ENCODE measurements at places on chromosomes 11 and 22.

DNA sequence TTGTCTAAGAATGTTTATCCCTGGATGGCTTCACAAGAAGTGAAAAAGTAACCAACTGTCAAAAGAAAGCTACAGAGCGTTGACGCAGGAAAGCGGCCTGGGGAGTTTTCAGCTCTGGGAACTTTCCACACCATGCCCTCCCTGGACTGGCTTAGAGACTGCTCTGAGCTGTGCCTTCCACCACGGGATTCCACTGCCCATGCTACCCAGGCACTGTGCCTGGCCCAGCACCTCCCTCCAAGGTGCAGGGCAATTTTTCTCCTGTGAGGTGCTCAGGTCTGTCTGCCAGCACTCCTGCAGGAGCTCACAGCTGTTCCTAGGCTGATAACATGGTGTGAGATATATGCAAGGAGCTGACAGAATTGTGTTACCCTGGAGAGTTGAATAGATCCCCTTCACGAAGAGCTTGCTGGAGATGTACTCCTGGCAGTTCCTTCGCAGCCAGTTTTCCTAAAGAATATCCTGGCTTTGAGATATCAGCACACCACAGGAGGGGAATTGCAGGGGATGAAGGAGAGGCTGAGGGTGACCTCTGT, 258.3 kb upstream of the B3GAT1 start:
- H3K4me3 ChIP-seq: no peak overlapping the region
- DNase-seq: no peak
- H3K27me3 ChIP-seq: peaks cover 4% of the 10 kb centered on the region

DNA sequence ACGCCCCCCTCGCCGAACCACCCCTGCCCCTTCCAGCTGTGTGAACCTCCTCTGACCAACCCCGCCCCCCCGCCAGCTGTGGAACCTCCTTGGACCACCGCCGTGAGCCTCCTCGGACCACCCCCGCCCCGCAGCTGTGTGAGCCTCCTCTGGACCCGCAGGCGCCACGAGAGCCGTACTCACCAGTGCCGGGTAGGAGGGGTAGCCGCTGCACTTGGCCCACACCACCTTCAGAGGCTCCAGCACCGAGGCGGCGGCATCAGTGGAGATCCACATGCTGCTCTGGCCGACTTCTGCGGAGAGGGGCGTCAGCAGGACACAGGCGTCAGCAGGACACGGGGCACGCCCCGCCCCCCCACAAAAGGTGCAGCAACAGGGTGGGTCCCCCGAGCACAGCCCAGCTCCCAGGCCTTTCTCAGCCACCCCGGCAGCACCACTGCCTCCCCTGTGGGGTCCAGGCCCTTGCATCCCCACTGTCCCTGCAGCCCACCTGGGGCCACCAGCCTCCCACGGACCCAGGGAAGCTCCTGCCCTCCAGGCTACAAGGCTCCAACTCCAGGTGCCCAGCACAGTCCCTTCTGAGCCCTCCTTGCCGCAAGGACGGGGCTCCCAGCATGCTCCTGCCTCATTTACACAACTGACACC, 51.7 kb downstream of the BRD1 start:
- no peak overlapping the region for H3K4me3 ChIP-seq
- H3K4me1 ChIP-seq: peaks cover 14% of the 10 kb centered on the region
- peaks cover 72% of the 10 kb centered on the region for H3K36me3 ChIP-seq
- no peak for DNase-seq
- no peaks in the 10 kb centered on the region for H3K27me3 ChIP-seq

- peak overlapping the region; percentile 47 for H3K27ac ChIP-seq
- no peaks in the 10 kb centered on the region for H3K27me3 ChIP-seq
- H3K36me3 ChIP-seq: peaks cover 3% of the 10 kb centered on the region
- DNase-seq: peak; percentile 34
Measured at GRCh38 chr11:63869683-63870082, 30.8 kb downstream of the MARK2 start.

DNA sequence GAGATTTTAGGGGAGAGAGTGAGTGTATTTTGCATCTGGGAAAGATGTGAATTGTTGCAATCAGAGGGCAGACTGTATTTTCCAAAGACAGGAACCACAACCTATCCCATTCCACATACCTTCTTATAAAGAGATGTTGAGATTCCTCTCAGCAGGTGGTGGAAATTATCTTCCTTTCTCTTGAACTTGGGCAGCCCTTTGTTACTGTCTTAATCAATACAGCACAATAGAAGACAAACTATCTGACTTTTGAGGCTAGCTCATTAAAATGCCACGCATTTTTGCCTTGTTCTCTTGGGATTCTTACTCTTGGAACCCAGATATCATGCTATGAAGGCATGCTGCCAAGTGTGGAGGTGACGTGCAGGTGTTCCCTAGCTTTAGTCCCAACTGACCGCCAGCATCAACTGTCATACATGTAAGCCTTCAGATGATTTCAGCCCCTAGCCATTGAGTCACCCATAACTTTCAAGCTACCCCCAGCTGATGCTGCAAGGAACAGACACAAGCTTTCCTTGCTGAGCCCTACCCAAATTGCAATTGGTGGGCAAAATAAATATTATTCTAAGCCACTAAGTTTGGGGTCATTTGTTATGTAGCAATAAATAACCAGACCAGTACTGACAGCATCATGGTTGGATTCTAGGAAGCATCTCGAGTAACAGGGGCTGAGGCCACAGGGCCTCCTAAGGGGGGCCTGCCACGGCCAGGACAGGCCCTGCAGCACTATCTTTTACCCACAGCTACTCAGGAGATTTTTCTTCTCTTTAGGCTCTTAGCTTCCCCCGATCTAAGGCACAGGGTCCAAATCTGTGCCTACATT, 63.0 kb downstream of the RPL27A start:
- H3K4me3 ChIP-seq: no peak overlapping the region
- no peak overlapping the region for H3K27ac ChIP-seq
- H3K4me1 ChIP-seq: no peaks in the 10 kb centered on the region
- no peak for DNase-seq
- H3K27me3 ChIP-seq: peaks cover 6% of the 10 kb centered on the region
- H3K36me3 ChIP-seq: no peaks in the 10 kb centered on the region

DNA sequence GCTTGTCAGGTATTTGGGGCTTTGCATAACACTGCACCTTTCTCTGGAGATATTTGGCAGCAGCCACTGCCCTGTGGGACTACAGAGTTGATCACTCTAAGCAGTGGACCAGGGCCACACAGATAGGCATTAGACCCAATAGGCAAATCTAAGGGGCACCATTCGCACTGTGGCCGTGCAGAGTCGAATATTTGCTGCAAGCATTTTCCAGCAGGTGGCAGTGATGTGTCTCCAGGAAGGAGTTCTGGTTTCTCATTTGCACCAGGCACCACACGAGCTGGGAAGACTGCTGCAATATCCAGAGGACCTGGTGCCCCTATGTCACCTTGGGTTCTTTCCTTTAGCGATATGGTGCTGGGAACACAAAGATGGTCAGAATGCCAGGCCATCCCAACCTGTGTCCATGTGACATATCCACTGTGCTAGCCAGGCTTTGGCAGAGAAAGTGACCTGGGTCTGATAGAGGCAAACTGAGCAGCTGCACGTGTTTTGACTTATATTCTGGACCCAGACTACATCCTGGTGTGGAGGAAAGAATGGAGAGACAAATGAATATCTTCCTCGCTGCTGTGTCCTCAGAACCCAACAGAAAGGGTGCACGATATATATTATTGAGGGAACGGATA, 318.7 kb downstream of the BUD13 start:
- no peak overlapping the region for H3K4me3 ChIP-seq
- no peak overlapping the region for H3K27ac ChIP-seq
- H3K36me3 ChIP-seq: no peaks in the 10 kb centered on the region
- no peaks in the 10 kb centered on the region for H3K4me1 ChIP-seq

DNA sequence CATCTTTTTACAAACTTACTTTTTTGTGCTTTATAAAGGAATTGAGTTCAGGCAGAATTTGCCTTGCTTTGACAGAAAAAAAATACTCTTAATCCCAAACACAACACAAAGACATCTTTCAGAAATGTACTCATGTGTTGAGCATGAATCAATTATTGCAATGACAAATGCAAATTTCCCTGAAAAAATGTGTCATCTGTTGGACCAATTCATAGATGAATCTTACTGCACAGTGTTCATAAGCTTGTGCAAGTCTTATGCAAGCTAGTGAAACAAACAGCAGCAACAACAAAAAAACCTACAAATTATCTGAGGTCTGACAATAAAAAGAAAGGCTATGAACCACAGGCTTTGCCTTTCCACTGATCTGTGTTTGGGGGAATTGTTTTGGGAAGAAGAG, 42.3 kb upstream of the HTATIP2 start:
- no peak overlapping the region for H3K4me3 ChIP-seq
- DNase-seq: no peak
- no peak overlapping the region for H3K27ac ChIP-seq
- no peaks in the 10 kb centered on the region for H3K4me1 ChIP-seq
- H3K36me3 ChIP-seq: no peaks in the 10 kb centered on the region
- peaks cover 3% of the 10 kb centered on the region for H3K27me3 ChIP-seq

GRCh38 chr11:78374917-78375316, 42.7 kb downstream of the GAB2 start:
- no peak overlapping the region for H3K4me3 ChIP-seq
- no peaks in the 10 kb centered on the region for H3K36me3 ChIP-seq
- no peak for DNase-seq
- H3K27ac ChIP-seq: no peak overlapping the region

DNA sequence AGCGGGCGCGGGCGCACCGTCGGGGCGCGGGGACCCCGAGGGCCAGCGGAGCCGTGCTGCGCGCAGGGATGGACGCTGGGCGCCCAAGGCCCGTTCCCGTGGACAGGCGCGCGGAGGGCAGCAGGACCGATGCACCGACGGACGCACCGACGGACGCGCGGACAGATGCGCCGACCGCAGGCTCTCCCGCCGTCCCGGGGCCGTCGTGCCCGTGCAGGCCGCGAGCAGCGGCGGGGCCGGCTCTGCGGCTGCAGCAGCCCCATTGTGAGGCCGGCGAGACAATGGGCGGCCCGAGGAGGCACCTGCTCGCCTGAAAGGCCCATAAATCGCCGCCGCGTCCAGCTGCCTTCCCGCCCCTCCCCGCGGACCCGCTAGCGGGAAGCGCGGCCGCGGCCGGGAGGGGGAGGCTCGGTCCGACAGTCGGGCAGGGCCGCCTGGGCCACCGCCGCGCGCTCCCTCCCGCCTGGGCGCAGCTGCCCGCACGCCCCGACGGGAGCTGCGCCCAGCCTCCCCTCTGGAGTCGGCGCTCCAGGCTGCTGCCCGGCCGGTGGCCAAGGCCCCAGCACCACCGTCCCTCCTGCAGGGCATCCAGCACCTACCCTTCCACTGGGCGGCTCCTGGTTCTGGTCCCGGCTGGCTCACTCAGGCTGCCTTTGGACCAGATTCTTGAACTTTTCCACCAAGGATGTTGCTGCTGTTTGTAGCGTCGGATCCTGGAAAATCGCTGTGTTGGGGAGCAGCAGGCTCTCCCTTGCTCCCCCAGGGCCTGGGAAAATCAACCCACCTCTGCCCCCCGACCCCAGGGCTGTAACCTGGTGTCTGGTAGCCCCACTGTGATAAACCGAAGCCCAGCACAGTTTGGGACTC, 15.8 kb downstream of the CDKN1C start:
- H3K27ac ChIP-seq: no peak overlapping the region
- no peaks in the 10 kb centered on the region for H3K36me3 ChIP-seq
- no peak for DNase-seq

- DNase-seq: no peak
- H3K27me3 ChIP-seq: no peaks in the 10 kb centered on the region
Measured at GRCh38 chr22:46165977-46166376, 15.7 kb downstream of the PPARA start.

DNA sequence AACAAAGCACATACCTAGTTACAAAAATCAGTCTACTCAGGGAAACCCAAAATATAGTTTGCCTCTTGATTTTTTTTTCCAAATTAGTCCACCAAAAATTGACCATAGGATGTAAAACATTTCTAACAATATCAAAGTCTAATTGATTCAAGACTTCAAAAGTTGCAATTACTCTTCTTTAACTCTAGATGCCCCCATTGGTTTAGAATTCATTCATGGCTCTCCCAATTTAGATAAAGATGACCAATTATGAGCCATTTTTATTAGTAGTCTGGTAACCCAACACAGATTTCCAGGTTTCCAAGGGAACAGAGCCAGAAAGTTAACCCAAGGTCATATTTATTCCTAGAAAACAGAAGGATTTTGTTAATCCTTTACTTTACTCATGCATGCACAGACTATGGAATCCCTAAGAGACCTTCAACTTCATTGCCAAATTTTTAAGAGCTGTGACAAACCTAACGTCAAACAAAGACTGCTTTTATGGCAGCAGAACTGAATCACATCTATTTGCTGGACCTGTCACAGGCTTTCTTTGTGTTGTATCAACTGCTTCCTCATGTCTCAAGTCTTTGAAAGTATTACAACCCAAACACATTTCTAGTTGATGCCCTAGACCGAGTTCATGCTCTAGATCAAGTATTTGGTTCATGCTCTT, 55.3 kb downstream of the C22orf42 start:
- no peaks in the 10 kb centered on the region for H3K4me1 ChIP-seq
- H3K36me3 ChIP-seq: no peaks in the 10 kb centered on the region
- no peak overlapping the region for H3K4me3 ChIP-seq
- no peak overlapping the region for H3K27ac ChIP-seq

All from CD4-positive, alpha-beta T cell (primary cell).